ENCODE measurements at places on chromosomes 4 and X. TPM values are rescaled to one million over a fixed set of nuclear protein-coding genes. Genes with fewer than 3 reads are reported as not detected.

The CLDN22 gene
- not detected for total RNA-seq

The RHOXF1 gene
- 0.98 TPM for total RNA-seq

The CFI gene
- total RNA-seq: not detected

The PPP2R2C gene
- total RNA-seq: 9.4 TPM

DNA sequence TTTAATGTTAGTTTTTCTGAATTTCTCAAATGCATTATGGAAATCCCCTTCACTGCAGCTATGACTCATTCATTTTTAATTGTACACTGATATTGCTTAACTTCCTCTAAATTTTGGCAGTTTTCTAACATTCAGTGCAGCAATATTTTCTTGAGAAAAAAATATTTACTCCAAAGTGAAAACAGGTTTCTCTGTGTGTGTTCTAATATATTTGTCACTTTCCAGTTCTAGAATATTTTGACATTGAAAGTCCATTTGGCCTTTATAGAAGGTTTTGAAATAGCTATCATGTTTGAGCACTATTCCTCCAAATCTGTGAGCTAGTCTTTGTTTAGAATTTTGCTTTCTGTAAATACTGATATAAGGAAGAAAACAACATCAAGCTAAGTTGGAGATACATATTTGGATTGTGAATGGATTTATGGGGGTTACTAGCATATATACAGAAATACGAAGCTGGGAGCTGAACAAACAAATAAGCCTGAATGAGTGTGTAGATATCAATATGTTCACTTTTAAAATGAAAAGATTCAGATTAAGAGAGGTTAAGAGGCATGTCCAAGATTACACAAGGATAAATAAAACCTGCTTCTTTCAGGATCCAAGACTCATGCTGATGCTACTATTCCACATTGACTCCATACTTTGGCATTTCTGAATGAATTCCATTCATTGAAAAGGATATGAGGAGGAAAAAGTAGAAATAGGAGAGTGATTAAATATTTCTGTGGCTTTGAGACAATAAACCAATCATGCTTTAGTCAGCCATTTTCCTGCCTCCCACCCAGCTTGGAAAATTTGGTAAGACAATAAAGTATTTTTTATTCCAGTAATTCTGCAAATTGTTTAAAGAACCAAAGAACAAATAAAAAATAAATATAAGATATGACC is 57.3 kb upstream of the SLIT2 start:
- DNase-seq: no peak

DNA sequence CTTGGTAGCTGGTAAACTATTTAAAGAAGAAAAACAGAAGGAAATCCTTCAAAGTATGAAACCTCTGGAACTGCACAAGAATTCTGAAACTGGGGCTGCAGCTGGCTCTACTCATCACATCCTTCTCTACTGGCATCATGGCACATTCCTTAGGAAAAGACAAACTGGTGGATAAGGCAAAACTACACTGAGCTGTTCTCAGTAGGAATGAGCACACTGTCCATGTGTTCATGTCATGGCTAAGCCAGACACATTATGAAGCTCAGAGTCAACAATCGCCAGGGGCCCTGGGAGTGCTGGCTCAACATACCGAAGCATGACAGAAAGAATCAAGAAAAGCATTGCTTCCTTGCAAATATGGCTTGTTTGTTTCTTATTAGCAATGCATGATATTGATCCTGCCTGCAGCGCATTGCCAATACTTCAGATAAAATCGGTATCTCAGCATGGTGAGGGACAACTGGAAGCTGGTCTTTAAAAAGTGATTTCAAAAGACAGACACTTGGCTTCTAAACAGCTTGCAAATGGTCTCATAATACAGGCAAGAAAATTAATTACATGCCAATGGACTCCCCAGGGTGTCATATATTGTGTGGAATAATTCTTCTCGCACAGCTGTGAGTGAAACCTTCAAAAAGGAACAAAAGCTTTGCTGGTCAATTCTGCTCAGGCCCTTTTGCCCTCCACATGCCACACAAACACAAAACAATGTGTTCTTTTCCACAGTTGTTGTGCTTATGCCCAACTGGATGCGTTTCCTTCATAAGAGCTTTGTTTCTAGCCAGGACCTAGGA is 300.2 kb upstream of the VCX start:
- no peak for DNase-seq

DNA sequence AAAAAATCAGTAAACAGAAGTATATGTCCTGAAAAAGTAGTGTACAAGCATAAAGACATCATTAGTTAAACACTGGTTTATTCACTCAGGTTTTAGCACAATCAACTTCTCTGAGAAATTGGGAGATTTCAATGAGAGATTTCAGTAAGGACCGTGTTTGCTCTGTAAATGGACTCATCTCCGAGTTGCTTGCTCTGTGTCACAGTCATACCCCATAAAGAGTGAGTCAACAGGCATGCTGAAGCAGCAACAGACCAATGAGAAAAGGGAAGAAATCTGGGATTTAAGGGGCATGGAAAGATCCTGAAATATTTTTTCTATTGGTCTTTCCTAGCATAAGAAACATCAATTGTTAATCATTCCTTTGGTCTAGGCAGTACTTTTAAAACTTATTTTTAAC is 4.7 kb downstream of the GLUD2 start:
- no peak for DNase-seq

DNA sequence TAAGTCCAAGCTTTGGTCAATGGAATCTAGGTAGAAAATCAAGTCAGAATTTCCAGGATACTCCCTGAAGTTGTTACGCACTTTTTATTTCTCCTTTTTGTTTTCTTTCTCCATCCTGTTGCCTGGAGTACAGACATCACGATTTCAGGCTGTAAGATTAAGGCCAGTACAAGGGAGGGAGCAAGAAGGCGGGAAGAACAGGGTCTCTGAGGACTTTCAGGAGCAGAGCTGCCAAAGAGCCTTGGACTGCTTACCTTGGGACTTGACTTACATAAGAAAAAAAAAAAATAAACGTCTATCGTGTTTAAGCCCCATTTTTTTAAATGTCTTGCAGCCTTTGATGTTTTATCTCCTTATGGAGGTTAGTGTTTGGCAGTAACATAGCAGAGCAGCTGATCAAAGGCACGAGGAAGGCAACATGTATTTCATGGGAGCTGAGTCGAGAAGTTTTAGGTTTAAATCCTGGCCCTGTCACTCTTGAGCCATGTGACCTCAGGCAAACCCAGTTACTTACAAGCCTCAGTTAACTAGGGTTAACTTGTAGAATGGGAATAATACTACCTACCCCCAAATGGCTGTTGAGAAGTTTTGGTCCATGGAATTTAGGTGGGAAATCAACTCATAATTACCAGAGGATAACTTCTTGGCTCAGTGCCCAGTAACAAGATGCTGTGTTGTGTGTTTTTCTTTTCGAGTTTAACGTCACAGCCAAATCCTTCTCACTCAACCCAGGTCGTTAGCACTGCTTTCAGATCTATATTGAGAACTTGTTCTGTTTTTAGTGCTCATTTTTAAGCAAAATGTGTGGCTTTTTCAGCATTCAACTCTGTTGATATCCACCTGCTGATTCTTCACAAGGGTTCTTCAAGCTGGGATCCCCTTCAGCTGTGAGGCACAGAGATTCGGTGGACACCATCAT is 106.8 kb downstream of the CLNK start:
- no peak for DNase-seq

DNA sequence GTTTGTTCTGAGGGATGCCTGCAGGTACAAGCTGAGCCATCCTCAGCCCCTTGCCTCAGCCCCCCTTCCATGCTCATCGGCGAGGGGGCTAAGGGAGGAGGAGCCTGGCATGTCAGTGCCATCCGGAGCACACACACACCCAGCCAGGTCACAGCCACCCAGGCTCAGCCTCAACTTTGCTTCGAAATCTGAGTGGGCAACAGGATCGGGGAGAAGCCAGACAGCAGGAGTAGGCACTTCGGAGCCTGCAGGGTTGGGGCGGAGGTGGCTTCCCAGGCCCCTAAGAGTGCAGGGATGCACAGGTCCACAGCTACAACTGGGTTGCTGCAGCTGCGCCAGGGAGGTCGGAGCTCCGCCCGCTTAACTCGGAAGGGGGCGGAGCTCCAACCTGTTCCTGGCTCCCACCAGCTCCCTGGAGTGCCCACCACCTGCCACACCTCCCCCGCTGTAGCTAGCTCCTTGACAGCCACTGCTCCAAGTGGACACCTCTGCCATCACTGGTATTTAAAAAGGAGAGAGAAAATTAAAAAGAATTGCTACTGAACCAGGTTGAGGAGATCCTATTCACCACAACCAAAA is 192.9 kb upstream of the GALNT7 start:
- DNase-seq: no peak

GRCh38 chr4:101163936-101164335 is 183.4 kb downstream of the PPP3CA start:
- no peak for DNase-seq

DNA sequence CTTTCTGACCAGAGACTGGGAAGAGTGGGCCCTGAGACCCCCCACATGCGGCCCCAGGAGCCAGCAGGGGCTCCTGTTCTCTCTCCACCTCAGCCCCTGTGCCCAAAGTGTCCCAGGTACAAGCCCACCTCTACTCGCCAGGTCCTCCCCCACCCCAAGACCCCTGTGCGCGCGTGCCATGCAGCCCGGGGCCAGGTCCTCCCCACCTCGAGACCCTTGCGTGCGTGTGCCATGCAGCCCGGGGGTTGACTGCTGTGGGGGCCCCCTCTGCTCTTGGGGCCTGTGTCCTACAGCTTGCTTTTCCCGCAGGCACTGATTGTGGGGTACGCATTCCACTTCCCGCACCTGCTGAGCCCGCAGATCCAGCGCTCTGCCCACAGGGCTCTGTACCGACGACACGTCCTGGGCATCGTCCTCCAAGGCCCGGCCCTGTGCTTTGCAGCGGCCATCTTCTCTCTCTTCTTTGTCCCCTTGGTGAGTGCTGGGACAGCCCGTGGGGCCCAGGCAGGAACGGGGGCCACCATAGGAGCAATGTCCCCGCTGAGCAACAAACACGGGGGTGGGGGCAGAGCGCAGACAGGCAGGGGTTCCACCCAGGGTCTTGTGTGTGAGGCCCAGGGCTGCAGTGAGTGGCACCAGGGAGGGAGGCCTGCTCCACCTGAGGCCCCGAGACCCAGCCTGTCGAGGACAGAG is 20.3 kb downstream of the DGKQ start:
- DNase-seq: no peak

DNA sequence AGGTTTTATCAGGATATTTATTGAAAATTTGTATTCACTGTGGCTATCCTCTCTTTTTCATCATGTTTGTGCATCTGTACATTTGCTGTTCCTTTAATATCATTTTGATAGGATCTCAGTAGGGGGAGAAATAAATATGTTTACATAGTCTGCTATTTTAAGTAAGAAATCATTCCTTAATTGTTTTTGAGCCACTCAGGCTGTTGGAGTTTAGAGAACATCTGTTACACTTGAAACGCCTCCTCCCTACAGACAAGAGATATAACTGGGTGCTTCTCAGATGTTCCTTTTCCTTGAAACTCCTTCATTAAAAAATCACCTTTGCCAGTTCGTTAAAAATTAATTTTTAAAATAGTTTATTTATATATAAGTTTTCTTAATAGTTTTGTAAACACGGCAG is 59.4 kb downstream of the QRFPR start:
- DNase-seq: no peak

GRCh38 chr4:6815029-6815836 is 32.7 kb downstream of the KIAA0232 start:
- DNase-seq: no peak

DNA sequence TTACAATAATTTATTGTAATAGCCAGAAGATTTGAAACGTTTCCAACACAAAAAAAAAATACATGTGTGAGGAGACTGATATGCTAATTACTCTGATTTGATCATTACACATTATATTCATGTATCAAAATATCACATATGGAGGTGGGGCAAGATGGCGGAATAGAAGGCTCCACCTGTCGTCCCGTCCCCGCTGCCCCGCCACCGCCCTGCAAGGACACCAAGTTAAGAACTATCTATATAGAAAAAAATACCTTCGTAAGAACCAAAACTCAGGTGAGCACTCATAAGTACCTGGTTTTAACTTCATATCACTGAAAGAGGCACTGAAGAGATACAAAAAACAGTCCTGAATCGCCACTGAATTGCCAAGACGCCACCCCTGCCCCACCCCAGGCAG is 60.9 kb upstream of the SCRG1 start:
- DNase-seq: no peak

GRCh38 chr4:86100539-86101215 is 259.2 kb downstream of the MAPK10 start:
- DNase-seq: no peak

GRCh38 chrX:67436867-67437266 is 107.0 kb upstream of the AR start:
- DNase-seq: no peak

GRCh38 chrX:20211261-20211786 is 55.4 kb downstream of the RPS6KA3 start:
- DNase-seq: no peak

DNA sequence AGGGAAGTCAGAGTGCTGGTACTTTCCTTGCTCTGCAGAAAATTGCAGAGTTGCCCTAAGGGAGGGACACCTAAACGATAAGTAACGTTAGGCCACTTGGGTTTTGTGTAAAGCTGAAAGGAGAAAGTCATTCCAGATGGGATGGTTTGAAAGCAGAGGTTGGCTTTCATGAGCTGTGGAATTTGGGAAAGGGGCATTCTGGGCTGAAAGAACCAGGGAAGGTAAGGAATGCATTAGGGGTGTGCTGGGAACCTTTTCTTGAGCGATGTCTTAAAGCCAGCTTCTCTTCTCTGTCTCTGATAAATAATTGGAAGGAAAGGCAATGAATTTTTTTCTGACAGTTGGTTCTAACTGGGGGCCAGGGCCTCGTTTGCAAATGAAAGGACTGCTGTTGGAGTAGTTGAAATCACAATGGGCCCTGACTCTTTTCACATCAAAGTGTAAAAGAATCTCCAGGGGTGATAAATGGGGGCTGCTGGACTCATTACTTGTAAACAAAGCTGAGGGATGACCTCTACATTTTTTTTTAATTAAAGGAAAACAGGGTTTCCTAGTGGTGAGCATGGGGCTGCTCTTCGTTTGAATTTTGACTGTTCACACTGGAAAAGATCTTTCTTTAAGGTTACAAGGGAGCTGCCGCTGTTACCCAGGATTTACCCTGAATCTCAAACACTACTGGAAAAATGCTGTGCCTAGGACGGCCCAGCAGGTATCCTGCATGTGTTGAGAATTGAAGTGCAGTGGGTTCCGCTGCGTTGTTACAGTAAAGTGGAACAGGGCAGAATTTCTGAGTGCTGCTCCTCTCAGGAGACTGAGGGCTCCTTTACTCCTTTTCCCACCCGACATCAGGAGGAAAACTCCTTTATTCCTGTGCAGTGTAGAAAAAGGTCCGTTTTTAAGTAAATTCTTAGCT is 25.0 kb downstream of the AFF1 start:
- DNase-seq: no peak

Measured in glutamatergic neuron (in vitro differentiated cells).